ENCODE measurements at places on chromosomes 7 and 10.

DNA sequence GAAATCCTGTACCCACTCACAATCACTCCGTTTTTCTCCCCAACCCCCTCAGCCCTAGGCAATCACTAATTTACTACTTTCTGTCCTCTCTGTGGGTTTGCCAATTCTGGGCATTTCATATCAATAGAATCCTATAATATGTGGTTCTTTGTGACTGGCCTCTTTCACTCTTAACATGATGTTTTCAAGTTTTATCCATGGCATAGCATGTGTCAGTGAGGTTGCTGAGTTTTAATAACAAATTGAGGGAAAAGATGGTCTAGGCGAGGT is 11.9 kb downstream of the PLAU start:
- DNase-seq: no peak

DNA sequence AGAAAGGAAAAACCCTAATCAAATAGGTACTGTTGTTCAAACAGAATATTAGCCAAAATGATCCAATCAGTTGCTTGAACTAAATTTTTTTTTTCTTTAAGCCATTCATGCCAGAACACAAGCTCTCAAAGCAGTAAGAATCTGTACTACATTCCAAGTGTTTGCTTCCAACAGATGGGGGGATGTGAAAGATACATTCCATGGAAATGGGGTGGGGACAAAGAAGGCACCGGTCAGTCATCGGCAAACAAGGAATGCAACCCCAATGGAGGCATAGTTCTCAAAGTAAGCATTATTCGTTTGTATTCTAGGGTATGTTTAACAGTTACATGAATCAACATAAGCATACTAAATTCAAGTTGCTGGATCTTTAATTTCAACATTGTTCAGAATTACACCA is 32.5 kb downstream of the C10orf143 start:
- no peak for DNase-seq

DNA sequence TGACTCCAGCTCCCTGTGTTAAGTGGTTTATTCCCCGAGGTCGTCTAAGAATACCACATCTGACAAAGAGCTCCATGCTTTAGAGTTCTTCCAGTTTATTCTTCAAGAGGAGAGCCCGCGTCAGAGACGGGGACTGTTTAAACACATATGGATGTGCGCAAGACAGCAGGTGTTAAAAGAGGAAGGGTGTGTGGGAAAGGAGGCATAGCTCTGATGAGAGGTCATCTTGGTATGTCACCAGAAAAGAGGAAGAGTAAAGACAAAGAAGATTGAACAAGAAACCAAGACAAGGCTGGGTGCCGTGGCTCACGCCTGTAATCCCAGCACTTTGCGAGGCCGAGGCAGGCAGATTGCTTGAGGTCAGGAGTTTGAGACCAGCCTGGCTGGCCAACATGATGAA is 258.7 kb downstream of the CCDC3 start:
- no peak for DNase-seq

GRCh38 chr10:117350909-117351308 is 24.3 kb downstream of the PDZD8 start:
- no peak for DNase-seq

- no peak for DNase-seq
Measured at GRCh38 chr7:71208881-71209280, 76.9 kb downstream of the GALNT17 start.

GRCh38 chr10:123635131-123635530 is 31.0 kb upstream of the GPR26 start:
- DNase-seq: no peak

DNA sequence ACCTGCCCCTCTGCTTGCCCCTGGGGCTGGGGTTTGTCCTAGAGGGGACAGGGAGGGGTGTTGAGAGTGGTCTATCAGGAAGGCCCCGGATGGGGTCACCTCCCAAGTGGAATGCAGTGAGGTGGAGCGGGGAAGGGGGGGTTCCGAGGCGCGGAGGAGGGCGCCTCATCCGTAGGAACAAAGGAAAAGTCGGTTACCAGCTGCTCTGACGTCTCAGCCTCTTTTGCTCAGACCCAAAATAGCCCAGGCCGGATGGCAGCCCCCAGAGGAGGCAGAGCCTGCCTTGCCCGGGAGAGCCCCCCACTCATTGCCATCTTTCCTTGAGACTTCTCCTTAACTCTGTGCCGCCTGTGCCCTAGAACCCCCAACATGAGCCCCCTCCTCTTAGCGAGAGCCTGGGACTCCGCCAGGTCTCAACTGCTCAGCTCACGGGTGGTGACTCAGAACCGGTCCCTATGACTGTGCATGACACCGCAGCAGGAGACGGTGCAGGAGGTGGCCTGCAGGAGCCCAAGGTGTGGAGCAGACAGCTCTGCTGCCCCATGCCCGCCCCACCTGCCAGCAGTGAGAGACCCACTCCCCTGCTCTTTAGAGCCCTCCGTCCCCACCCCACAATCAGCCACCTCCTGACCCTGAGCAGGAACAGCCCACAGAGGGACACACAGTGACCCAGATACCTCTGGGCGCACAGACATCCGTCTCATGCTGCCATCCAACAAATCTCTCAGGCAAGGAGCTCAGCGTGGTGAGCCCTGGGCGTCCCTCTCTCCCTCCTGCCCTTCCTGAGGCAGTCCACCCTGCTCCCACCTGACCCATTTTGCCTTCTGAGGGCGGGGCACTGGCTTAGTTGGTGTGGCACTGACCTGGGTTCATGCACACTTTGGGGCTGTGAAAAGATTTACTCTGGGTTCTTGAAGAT is 13.1 kb downstream of the STX1A start:
- DNase-seq: no peak

- DNase-seq: no peak
Measured at GRCh38 chr10:50511492-50512213, 112.1 kb downstream of the SGMS1 start.

- DNase-seq: no peak
Measured at GRCh38 chr7:31487476-31487875, 26.4 kb upstream of the ITPRID1 start.

GRCh38 chr10:97869091-97870042 is 19.7 kb downstream of the GOLGA7B start:
- peak; percentile 86 for DNase-seq

GRCh38 chr7:131285556-131285955 is 42.1 kb upstream of the MKLN1 start:
- DNase-seq: peak; percentile 59

DNA sequence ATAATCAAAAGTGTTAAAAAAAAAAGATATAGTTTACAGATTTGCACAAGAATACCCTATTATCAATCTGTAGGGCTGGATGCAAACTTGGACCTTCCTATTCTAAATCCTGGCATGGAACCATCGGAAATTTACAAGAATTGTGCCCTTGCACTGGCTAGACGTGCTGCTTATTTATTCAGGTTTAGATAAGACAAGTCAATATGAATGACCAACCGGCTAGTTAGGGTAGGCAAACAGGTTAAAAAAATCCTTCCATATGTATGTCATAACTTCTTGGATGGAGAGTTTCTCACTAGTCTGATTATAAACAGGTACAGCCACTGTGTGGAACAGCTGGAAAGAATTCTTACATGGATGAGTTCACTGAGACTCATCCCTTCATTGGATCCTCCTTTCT is 41.4 kb downstream of the PKD1L1 start:
- no peak for DNase-seq

GRCh38 chr7:29988424-29989256 is 961 bp downstream of the SCRN1 start:
- peak; percentile 75 for DNase-seq

DNA sequence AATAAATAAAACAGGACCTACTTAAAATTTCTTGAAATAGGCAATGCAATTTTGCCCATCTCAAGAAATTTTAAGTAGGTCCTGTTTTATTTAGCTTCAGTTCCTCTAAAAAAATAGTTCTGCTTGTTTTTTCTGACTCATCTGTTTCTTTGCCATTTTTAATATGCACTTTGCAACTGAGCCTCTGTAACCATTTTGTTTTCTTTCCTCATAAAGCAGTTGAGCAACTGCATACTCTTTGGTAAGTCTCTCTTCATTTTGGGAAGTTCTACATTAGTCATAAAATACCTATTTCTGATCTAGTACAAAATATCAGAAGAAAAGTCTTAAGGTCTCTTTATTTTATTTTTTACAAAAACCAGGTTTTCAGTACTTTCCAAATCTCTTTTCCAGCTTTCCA is 18.0 kb downstream of the TAS2R40 start:
- DNase-seq: peak; percentile 70

DNA sequence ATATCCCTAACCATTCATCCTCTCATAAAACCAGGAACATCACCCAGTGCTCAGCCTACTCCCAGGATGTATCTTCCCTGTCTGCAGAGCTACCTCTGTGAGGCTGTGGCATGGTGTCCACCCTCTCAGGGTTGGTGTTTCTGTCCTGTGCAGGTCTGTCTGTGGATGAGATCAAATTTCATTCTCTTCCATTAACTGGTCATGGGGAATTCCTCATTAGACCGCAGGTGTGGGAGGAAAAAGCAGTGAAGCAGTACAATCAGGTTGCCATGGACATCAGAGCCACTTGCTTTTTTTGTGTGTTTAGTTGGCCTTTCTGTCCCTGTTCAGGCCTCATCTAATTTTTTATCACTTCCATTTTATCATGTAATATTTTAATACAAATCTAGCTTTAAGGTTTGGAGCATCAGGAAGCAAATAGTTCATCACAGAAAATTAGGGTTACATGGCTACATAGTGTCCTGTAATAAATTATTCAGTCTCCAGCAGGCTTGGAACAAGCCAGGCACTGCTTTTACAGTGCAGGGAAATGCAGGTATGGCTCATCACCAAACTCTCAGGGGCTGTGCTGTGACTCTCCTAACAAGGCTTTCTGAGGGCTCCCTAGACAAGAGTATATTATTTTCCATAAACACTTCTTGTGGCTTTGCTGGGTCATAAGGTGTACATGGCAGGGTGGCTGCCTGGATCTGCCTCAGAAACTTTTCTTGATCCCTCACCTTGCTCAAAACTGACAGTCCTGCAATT is 594.9 kb upstream of the IGFBP3 start:
- DNase-seq: no peak

DNA sequence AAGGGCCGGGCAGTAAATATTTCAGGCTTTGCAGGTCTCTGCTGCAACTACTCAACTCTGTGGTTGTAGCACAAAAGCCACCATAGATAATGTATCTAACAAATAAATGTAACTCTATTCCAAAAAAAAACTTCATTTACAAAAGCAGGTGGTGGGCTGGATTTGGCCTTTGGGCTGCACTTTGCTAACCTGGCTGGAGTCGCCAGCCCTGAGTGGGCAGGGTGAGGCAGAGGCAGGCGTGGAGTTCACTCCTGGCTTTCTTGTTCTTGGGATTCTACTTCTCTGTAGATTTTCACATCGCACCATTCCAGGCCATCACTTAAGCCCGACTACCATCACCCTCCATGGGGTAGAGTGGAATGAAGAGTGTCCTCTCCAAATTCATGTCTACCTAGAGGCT is 367.6 kb upstream of the MGMT start:
- no peak for DNase-seq

DNA sequence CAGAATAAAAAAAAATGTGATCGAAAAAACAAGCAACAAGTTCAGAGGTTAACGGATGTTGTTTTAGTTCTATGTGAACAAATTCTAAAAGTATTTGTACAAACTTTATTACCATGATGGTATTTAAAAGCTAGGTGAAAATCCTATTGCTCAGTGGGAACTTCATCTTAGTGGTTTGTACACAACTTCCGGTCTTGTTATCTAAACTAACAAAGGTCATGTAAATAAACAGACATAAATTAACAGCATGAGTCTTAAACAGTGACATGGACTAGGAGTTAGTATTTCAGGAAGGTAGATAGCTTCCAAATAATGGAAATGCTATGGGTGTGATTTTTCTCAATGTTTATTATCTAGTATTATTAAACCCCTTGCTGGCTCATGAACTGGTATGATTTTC is 83.8 kb downstream of the SPAG6 start:
- no peak for DNase-seq

DNA sequence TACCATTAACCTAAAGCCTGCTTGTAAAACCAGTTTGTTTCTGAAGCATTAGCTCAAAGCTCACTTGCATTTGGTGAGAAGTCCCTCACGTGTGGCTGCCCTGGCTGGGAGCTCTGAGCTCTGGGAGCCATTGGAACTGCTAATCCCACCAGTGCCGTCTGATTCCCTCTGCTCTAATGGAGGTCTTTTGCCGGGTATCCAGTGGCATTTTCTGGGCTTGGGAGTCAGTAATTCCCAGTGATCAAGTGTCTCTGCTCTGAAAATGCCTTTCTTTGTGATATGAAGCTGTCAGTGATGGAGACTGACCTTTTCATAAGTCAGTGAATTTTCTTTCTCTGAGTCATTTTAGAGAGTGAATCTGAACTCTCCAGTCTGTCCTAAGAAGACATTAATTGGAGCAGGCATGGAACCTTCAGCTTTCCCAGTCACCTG is 36.9 kb upstream of the FAM20C start:
- DNase-seq: no peak

GRCh38 chr10:133307776-133308420 is 774 bp downstream of the TUBGCP2 start:
- peak; percentile 54 for DNase-seq

GRCh38 chr7:29102558-29103151 is 43.7 kb downstream of the CPVL start:
- DNase-seq: peak; percentile 70

DNA sequence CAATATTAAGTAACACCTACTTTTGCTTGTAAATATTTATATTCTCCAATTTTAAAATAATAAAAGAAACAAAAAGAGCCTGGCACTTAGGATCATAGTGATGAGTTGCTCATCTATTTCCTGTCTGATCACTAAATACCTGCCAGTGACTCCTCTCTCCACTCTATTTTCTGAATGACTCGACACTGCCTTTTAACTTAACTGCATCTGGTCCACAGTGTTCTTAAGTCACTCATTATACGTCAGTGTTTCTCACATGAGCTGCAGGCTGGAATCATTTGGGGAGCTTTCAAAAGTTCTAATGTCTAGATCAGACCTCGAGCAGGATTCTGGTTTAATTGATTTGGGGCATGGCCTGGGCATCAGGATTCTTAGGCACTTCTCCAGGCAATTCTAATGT is 78.0 kb upstream of the AGBL3 start:
- peak; percentile 62 for DNase-seq

GRCh38 chr10:119725828-119726675 is at the start of gene INPP5F:
Gene INPP5F (plus strand): TSS chr10:119726050. CDS start chr10:119726263, 213 bp downstream.
- DNase-seq: peak; percentile 97

DNA sequence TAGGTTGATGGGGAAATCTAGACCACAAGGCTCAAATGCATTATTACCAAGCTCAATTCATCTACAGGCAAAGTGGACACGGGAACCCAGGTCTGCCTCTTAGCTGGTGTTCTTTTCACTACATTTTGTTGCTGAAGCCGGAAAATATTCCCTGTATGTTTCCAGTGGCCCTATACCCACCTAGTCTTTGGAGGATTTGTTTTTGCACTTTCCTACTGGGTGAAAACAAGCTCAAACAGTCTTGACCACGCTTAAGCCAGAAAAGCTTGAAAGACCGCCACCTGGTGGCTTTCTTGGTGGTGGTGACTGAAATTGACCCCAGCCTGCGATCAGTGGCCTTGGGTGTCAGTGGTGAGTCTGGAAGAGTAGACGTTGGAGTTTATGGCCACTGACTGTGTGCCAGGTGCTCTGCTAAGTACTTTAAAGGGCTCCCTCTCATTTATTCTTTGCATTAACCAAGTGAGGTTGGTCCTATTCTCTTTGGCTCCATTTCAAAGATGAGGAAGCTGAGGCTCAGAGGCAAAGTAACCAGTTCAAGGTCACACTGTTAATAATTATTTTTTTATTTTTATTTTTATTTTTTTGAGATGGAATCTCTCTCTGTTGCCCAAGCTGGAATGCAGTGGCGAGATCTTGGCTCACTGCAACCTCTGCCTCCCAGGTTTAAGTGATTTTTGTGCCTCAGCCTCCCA is 11.1 kb upstream of the CRTAC1 start:
- DNase-seq: peak; percentile 50

All from AG10803 (cell line).